Effector CD8-positive, alpha-beta T cell (primary cell): ENCODE measurements at places on chromosomes 4 and X.

GRCh38 chr4:152448854-152449253, 87.0 kb downstream of the FBXW7 start:
- DNase-seq: no peak

DNA sequence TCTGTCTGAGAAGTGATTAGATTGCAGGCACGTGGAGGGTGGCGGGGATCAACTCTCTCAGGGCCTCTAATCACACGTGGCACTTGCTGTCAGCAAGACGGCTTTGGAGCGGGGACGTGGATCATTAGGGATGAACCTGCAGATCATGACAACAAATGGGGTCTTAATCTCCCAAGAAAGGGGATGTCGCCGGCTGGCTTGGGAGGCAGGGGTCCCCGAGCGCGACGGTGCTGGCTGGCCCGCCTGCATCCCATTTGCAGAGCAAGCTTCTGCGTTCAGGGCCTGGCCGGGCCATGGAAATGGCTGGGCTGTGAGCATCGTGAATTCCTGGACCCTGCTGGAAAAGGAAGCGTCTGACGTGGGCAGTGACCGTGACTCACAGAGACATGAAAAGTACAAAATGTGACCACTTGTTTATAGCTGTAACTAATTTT, 85.1 kb upstream of the SHOX start:
- DNase-seq: no peak

GRCh38 chr4:154192585-154192984, 299.0 kb downstream of the DCHS2 start:
- DNase-seq: no peak

- DNase-seq: no peak
These were observed 295.0 kb downstream of the CENPC start for GRCh38 chr4:67250131-67250896.

GRCh38 chr4:85703096-85703495, 228.1 kb downstream of the ARHGAP24 start:
- DNase-seq: no peak

DNA sequence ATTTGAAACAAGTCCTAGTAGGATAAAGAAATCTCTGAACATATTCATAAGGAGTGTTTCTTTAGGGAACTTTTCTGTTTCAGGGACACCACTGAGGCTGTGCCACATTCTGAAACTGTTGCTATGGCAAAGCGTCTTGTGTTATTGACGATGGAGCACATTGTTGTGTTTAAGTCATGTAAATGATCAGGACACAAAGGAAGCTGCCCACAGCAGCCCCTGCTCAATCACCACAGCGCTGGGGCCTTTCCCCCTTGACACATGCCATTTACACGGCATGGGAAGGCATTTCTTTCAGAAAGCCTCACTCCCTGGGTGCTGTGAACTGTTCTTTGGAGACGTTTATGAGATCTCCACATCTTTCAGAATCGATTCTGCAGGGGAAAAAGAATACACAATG, 39.8 kb upstream of the MID1 start:
- DNase-seq: no peak

- DNase-seq: no peak
These were observed 121.0 kb upstream of the DIAPH2 start for GRCh38 chrX:96563646-96564045.

- DNase-seq: no peak
These were observed 39.3 kb upstream of the TXK start for GRCh38 chr4:48173056-48173991.

- no peak for DNase-seq
These were observed 127.0 kb upstream of the SH3RF1 start for GRCh38 chr4:169397762-169398161.

- no peak for DNase-seq
These were observed 40.6 kb downstream of the GUCY1A1 start for GRCh38 chr4:155707251-155707650.

DNA sequence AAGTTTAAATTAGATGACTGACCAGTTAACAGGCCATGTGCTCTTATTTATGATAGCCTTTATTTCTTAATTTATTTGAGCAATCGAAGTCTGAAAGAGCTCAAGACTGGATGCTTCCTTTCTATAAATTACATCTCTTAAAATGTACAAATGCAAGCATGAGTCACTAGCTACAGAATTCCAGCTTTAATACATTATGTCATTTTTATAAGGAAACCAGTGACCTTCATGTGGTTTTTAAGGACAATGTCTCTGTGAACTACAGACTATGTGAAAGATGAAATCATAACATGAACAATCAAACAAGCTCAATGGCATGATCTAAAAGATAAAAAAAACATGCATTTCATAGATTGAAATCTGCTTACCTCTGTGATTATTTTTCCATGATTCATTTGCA, 15.4 kb downstream of the HTR2C start:
- no peak for DNase-seq

- no peak for DNase-seq
These were observed 41.4 kb upstream of the TAPT1 start for GRCh38 chr4:16267639-16268038.

GRCh38 chr4:52713456-52713937, 37.7 kb downstream of the ERVMER34-1 start:
- DNase-seq: no peak

DNA sequence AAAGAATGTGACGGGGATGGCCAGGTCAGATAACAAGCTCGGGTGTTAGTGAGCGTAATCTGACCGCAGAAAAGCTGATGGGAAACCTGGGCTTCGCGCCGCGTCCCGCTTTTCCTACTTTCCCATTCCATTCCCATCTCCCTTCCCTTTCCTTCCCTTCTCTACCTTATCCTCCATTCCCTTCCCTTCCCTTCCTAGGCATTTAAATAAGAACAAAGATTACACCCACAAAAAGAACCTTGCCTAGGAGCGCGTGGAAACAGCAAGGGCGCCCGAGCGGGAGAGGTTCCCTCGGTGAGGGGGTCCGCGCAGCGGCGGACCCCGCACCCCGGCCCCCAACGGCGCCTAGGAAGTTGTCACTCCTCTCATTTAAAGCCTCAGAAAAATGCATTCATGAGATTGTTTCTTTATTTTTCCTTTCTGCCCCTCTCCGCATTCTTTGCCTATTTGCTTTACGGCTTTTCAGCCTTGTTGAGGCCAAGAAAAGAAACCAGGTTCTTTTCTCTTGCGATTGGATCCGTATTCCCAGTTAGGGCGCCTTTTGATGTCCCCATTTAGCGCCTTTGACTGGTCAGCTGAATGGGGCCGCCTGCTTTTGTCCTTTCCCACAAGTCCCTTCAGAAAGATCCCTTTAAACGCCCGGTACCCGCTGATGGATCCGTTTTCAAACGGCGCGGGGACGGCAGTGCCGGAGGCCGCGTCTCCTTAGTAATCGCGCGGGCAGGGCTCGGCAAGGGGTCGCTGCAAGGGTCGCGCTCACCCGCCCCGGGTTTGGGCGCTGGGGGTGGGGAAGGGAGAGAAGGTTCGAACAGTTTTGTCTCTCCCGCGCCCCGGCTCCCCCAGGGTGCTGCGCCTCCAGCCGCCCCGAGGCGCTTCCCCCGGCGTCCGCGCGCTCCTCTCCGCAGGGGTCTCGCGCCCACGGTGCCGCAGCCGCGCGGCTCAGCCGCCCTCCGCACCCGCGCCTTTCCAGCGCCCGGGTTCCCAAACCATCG, 54.1 kb upstream of the TMEM33 start:
- DNase-seq: no peak

- peak; percentile 33 for DNase-seq
These were observed 19.1 kb upstream of the S100P start for GRCh38 chr4:6674500-6675149.

- no peak for DNase-seq
These were observed 1183.2 kb downstream of the RAPGEF2 start for GRCh38 chr4:160286051-160286450.

- DNase-seq: no peak
These were observed 165.6 kb downstream of the SH3KBP1 start for GRCh38 chrX:19721726-19722370.

DNA sequence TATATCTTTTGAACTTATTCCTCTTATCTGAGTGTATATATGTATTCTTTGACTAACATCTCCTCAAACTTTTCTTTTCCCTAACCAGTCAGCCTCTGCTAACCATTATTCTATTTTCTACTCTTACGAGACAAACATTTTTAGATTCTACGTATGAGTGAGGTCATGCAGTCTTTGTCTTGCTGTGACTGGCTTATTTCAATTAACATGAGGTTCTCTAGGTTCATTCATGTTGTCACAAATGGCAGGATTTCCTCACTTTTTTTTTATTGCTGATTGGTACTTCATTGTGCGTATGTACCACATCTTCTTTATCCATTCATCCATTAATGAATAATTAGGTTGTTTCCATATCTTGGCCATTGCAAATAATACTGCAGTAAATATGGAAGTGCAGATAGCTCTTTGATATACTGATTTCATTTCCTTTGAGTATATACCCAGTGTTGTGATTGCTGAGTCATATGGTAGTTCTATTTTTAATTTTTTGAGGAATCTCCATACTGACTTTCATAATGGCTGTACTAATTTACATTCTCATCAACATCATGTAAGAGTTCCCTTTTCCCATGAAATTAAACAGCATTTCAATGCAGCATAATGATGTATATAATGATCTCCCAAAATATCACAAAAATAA, 80.1 kb downstream of the HS3ST1 start:
- DNase-seq: no peak

- DNase-seq: no peak
These were observed 8.3 kb upstream of the SPP1 start for GRCh38 chr4:87967193-87967592.

DNA sequence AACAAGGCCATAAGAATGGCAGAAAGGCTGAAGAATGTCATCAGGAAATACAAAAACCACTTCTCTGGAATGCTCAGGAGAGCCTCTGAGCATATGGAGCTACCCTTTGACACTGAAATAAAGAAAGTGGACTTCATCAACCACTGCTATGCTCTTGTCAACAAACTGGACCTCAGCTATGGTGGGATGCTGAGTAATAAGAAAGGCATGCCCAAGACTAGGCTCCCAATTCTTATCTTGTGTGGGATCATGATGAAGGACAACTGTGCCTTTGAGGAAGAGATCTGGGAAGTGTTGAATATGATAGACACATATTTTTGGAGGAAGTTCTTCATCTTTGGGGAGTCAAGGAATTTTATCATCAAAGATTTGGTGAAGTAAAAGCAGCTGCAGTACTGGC, 86.9 kb upstream of the MAGEB16 start:
- DNase-seq: no peak

DNA sequence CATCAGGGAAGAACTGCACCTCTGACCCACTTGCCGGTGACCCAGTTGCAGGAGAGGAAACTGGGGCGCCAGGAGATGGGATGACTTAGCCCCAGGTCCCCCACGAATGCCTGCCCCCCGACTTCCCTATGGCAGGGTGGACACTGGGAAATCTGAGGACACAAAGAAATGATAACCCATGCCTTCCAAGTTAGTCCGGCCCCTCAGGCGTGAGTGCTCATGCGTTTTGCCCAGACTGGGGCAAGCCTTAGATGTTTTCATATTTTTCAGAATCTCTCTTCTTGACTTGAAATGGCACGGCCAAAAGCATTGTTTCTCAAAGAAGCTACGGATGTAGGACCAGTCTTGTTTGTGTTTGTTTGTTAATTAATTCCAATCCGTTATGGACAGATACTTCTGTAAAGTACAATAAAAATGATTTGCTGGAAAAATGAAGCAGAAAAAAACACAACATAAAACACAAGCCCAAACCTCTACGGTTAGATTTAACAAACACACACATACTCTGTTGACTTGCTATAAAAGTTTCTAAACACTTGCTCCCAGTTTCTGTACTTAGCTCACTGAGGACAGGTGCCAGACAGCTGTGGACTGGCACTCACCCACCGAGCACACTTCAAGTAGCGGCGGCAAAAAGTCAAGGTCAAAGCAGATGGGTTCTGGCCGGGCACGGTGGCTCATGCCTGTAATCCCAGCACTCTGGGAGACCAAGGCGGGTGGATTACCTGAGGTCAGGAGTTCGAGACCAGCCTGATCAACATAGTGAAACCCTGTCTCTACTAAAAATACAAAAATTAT, 341.5 kb downstream of the BCOR start:
- no peak for DNase-seq

DNA sequence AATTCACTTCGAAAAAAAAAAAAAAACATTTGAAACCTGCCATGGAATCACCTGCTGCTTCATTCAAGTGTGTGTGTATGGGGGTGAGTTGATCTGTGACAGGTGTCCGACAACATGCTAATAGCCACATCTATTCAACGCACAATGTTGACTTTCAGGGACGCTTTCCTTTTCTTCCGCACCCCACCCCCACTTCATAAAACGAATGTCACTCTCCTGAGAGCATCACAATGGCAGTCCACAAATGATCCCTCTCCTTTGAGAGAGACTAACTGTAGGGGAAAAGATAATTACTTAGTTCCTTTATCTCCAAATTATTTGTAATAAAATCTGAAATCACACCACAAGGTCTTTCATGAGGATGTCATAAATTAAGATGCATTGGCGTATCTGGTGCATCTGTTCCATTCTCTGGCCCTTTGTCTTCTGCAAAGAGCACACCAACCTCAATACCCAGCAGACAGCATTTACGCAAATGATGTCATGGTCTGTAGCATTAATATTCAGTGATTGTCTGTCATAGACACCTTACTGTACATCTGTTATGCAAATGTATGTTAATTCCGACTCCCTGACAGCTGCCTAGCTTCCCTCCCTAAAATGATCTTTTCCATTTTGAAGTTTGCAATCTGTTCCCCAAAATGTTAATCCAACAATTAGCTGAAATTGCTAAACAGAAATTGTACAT, 640.0 kb upstream of the BOD1L1 start:
- no peak for DNase-seq

DNA sequence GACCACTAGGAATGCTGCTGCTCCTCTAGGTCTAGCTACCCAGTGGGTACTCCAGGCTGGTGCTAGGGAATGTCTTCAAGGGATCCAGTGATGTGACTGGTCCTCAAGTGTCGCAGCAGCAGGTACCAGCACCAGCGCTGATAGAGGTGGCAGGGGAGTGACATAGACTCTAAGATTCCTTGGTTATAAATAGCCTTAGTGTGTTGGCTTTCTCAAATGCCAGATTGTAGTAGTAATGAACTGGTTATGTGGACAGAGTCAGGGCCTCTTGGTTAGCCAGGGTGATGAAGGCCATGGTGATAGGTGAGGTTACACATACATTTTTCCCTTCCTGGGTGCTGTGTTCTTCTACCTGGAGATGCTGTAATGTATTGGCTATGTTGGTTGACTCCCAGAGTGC, 38.3 kb downstream of the DCLK2 start:
- DNase-seq: no peak

DNA sequence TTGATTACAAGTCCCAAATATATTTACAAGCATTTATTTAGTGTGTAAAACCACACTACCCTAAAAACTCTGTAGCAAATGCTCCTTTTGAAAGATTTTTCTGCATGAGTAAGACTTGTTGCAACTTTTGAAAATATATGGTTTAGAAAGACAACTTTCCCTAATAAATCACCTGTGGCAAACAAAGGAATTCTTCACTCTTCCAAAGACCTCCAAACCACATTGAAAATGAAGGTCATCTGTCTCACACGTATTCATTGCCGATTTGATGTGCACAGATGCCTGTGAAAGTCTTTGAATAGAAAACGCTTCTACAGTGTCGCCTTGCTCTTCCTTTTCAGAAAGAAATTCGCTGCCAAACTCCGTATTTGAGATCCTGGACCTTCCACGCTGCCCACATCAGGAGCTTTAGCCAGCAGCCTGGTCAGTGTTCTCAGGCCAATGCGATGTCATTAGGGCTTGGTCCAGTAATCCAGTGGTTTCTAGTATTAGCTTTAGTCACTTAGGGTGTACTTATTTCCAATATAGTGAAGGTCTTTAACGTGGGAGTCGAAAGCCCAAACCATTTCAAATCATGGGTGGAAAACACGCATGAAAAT, 22.2 kb downstream of the SPINK2 start:
- no peak for DNase-seq
